ENCODE measurements at places on chromosomes 12 and 14.

DNA sequence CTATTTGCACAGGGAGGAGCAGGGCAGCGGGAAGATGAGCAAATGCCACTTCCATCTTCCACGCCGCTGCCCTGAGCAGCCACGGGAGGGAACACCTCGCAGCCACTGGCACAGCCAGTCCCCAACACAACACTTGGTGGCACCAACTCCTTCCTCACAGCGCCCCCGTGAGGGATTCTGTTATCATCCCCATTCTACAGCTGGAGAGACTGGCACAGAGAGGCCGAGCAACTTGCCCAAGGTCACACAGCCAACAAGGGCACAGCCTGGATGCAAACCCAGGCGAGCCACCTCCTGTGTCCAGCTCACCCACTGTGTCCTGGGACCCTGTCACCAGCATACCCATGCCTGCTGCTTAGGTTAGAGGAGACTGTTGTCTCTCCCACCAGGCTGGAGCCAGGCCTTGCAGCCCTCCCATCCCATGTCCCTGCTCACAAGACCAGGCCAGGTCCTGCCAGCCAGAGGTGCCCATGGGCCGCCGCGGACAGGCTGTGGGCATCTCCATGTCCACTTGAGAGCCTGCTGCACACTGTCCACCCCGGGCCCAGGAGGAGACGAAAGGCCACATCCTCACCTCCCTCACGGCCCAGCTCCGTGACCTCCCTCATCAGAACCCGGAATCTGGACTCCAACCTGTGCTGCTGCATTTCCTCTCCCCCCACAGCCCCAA is 57.0 kb downstream of the NCOR2 start:
- peak; percentile 51 for DNase-seq

DNA sequence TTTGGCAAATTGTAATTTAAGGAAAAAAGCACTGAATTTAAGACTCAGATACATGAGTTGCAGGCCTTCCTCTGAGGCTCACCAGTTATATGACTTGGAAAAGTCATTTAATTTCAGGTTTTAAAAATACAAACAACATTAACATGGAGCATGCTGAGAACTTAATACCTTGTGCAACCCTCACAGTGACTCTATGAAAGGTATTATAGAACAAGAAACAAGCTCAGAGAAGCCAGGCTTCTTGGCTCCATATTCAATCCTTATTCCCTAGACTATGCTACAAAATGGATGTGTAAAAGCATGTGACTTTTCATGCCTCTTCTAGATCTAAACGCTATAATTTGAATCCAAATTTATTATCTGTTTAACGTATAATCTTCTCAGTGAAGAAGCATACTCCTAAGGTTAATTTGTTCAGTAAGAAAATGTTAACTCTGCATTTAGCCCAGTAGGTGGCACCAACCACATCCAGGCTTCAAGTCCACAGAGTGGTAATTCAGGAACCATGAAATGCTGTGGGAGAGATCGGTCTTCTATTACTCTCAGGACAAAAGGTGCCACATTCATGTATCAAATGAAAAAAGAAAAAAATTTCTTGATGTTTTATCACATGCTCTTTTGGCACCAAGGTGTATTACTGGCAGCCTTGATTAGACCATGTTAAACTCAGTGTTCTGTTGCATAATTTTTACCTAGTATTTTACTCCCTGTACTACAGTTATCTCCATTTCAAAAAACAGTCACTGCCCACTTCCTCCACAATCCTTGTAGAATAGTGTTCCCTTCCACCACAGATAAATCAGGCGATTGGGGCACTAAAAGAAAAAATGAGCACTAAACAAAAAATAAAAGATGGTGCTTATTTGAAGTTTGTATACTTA is 9.3 kb downstream of the CCDC196 start:
- DNase-seq = peak; percentile 38

DNA sequence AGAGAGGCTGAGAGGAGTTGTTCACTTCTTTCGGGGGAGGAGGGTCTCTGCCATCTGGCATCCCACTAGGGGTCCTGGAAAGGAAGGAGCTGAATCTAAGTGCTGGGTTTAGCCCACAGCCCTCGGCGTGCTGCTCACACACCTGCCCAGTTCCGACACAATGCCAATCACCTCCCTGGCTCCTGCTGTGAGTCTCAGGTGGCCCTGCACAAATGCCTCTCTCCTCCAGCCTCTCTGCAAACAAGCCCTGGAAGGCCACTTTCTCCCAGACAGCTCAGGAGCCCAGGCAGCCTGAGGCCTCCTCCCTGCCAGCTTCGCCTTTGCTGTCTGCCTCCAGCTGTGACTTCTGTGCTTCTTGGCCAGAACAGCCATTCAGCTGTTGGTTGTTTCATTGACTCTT is 51.2 kb downstream of the SMIM41 start:
- DNase-seq = no peak

- DNase-seq = no peak
Measured at GRCh38 chr12:106288494-106289195, 13.9 kb upstream of the TCP11L2 start.

- DNase-seq = no peak
Measured at GRCh38 chr12:50006754-50007442, 18.4 kb downstream of the RACGAP1 start.

DNA sequence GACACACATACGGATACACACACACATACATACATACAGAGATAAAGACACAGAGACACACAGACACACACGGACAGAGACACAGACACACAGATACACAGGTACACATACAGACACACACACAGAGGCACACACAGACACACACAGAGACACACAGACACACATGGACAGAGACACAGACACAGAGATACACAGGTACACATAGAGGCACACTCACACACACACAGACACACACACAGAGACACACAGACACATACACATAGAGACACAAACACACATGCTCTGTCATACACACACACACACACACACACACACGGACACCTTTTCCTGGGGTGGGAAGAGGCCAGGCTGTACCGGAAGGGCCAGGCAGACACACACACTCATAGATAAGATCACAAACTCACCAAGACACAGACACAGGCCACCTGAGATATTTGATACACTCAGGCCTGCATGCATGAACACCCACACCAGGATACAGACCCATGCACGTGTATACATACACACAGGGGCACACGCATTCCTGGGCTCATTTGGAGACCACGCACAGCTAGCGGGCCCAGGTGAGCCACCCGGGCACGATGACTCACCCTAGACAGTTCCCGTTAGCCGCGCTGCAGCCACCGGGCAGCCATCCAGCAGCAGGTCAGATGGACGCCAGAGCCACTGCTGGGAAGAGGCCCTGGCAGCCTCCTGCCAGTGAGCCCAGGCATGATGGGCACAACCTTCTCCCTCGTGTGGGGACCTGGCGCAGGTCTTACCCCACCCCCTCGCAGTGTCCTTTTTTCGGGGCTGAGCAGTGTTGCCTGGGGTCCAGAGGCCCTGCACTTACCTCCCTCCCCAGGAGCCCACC is 1.8 kb upstream of the AHNAK2 start:
- DNase-seq = peak; percentile 52

- DNase-seq = peak; percentile 65
Measured at GRCh38 chr12:124509676-124510300, 57.6 kb downstream of the NCOR2 start.

DNA sequence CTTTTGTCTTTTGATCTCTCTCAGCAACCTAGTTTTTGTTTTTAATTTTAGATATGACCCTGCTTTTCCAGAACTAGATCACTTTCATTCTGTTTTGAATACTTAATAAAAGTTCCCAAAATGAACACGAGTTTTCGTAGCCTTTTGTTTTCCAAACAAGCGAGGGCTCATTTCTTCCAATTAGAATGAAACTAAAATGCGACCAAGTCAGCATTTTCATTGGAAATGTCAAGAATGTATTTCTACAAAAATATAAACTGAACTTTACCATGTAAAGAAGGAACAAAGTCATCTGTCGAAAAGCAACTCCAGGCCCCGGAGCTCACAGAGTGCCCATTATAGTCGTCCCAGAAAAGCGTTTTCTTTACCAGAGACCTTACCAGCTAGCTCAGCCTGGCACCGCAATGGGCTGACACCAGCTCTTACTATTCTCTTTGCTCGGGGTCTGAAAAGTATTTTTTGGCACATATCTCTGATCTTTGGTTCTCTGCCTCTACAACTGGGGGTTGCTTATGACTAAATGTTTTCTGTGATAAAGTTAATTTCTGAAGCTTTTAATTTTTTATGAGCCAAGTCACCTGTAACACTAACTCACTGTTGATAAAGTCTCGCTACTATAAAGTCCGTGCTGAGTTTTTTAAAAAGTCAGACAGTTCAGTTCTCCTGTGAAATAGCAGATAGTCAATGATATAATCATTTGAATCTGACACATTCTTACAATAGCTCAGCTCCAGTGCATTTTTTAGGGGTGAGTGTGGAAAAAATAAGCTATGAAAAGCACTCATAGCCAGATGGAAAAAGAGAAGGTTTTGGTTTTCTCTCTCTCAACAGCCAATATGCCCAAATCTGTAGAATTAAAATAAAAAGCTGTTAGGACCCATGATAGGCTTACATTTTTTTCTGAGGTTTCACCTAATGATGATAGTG is 43.4 kb downstream of the SAMD4A start:
- DNase-seq = no peak

- no peak for DNase-seq
Measured at GRCh38 chr14:103961928-103962578, 19.7 kb upstream of the RD3L start.
